ENCODE measurements at places on chromosomes 3 and 15.

- DNase-seq: no peak
Measured at GRCh38 chr3:52283306-52283705, 4.3 kb upstream of the GLYCTK start.

DNA sequence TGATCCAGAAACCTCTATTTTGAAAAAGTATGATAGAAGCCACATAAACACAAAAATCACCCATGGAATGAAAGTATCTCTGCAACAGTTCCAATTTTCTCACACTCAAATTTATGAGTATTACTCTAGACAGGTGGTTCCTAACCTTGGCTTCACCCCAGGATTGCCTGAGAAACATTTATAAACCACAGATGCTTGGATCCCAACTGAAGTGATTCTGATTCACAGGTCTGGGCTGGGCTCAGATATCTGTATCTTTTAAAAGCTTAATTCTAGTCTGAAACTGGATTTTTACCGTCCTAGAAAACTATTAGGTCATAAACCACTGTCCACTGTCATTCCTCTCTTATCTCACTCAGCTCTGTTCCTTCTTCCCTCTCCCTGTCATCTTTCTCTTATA, 7.4 kb upstream of the SST start:
- DNase-seq: peak; percentile 60

DNA sequence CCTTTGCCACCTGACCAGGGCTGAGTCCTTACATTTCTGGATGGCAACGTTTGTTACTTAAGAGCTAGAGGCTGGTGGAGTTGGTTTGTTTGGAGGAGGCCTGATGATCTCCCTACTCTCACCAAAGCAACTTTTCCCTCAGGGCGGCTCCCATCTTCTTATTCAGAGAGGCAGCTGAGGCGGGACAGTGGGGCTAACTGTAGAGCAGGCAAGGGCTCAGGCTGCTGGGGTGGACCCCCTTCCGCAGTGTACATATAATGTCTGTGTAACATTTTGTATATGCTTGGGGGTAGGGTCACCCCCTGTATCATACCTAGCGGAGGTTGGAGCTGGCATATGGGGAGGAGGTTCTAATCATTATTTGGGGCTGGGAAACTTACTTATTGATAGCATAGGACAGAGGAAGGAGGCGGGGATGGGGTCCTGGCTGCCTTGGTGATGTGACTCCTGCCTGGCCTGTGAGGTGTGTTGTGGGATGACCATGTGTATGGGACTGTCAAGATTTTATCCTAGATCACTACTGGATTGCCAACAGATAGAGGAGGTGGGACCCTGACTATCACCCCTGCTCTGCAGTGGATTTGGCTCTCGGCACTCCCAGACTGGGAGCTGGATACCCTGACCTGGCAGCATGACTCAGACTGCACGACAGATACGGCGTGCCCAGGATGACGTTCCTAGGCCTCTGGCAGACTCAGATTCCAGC, 52.5 kb upstream of the UBE2Q2 start:
- no peak for DNase-seq

DNA sequence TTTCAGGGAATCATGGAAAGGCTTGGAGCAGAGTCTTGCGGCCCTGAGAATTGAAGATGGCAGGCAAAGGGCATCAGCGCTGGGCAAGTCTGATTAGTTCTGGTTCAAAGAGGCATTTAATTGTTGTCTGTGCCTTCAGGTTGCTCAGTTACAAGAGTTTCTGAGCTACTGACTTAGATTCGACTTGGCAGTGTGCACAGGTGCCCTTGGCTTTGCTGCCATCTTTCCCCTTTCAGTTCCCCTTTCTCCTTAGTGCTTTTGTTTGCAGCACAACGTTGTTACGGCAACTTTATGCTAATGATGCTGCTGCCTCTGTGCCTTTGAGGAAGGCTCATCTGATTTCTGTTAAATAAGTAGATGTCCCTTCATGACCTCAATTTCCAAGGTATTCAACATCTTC, 12.5 kb downstream of the P2RY14 start:
- no peak for DNase-seq

Data from NCI-H226 (cell line).